ENCODE measurements at places on chromosomes 11 and 22. TPM values are rescaled to one million over a fixed set of nuclear protein-coding genes. Genes with fewer than 3 reads are reported as not detected.

Gene USH1C
- 86.2 TPM for total RNA-seq

Gene AIFM3
- total RNA-seq = 30.9 TPM

Gene MEN1
- 38.0 TPM for total RNA-seq

Gene MISFA
- 1.0 TPM for total RNA-seq

Gene PAMR1
- not detected for total RNA-seq

Gene CPT1B
- total RNA-seq = 1.5 TPM

Gene OR6T1
- total RNA-seq = not detected

Gene IRAG1
- 1.3 TPM for total RNA-seq

Gene BIRC3
- total RNA-seq = 1.4 TPM

Gene PDE2A
- total RNA-seq = 0.79 TPM

Gene PNPLA3
- total RNA-seq = 0.15 TPM

Gene GAL3ST3
- total RNA-seq = not detected

Gene CRYBB1
- not detected for total RNA-seq

Gene MFNG
- total RNA-seq = 2.1 TPM

Gene KCNJ5
- not detected for total RNA-seq

Gene DGCR6
- 2.2 TPM for total RNA-seq

Gene MAP6
- not detected for total RNA-seq

Gene SLC22A8
- total RNA-seq = not detected

Gene KCNJ1
- total RNA-seq = not detected

Gene LSP1
- 0.05 TPM for total RNA-seq

Gene CNTF
- total RNA-seq = 1.3 TPM

Gene MPPED2
- total RNA-seq = not detected

Gene JAML
- total RNA-seq = not detected

Gene KLHL22
- 12.8 TPM for total RNA-seq

Gene OR51B5
- not detected for total RNA-seq

Gene ZNF280B
- total RNA-seq = 0.10 TPM

Gene RBX1
- total RNA-seq = 41.3 TPM

Gene SCN4B
- not detected for total RNA-seq

Gene CALCA
- total RNA-seq = not detected

Gene ZDHHC8
- total RNA-seq = 94.8 TPM

Gene MOGAT2
- total RNA-seq = not detected

Gene GLB1L3
- not detected for total RNA-seq

Gene GAL
- not detected for total RNA-seq

Gene ARFGAP2
- total RNA-seq = 162 TPM

Gene RBM4
- 102 TPM for total RNA-seq

Gene CECR2
- not detected for total RNA-seq

Gene RASL10A
- 2.1 TPM for total RNA-seq

Gene CDC42BPG
- 22.7 TPM for total RNA-seq

Gene CST6
- 27.2 TPM for total RNA-seq

Gene SPDYC
- not detected for total RNA-seq

Gene RAB39A
- total RNA-seq = not detected

Gene POTEH
- not detected for total RNA-seq

Gene CHCHD10
- 32.9 TPM for total RNA-seq

Gene DDI1
- not detected for total RNA-seq

Gene IL18
- 1.8 TPM for total RNA-seq

Gene SERPING1
- not detected for total RNA-seq

Gene RTN4R
- total RNA-seq = 41.7 TPM

Gene POU2AF2
- 6.3 TPM for total RNA-seq

Gene SMTNL1
- not detected for total RNA-seq

Gene SULT4A1
- not detected for total RNA-seq

Gene TCN1
- total RNA-seq = 1.4 TPM

Gene NXPE4
- total RNA-seq = not detected

Gene FOSL1
- 140 TPM for total RNA-seq

Measured in HT-29 (cell line).